ENCODE measurements at places on chromosomes 1 and 21. TPM values are rescaled to one million over a fixed set of nuclear protein-coding genes. Genes with fewer than 3 reads are reported as not detected.

DNA sequence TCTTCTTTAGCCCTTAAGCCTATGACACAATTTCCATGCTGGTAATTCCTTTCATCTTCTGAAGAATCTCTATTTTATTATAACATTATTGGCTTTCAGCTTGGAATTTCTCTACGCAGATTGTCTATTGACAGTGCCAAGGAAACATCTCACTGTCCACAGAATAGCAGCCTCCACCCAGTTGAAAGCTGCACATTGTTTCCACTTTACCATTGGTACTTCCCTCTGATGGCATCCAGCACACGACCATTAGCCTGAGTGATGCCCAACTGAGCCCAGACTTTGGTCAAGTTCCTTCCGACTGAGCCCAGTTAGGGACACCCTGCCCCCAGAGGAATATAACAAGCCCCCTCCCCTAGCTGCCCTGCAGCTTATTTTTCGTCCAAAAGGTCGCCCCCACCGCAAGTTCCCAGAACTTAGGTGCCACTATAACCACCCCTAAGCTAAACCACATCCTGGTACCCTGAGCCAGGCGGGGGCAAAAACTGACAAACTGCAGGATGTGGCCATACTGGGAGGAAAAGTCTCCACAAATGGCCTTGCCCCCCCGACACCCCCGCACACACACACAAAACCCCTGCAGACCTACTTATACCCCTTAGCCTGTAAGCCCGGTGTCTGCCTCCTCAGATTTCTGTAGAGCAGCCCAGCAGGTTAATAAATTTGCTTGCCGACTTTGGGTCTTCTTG lies 13.2 kb downstream of the GBP5 start:
- peaks cover 70% of the 10 kb centered on the region for H3K36me3 ChIP-seq
- peak; percentile 43 for DNase-seq
- H3K27me3 ChIP-seq, result no peaks in the 10 kb centered on the region
- H3K27ac ChIP-seq, result peak overlapping the region; percentile 94
- peak overlapping the region; percentile 76 for H3K4me3 ChIP-seq
- peaks cover 76% of the 10 kb centered on the region for H3K4me1 ChIP-seq

DNA sequence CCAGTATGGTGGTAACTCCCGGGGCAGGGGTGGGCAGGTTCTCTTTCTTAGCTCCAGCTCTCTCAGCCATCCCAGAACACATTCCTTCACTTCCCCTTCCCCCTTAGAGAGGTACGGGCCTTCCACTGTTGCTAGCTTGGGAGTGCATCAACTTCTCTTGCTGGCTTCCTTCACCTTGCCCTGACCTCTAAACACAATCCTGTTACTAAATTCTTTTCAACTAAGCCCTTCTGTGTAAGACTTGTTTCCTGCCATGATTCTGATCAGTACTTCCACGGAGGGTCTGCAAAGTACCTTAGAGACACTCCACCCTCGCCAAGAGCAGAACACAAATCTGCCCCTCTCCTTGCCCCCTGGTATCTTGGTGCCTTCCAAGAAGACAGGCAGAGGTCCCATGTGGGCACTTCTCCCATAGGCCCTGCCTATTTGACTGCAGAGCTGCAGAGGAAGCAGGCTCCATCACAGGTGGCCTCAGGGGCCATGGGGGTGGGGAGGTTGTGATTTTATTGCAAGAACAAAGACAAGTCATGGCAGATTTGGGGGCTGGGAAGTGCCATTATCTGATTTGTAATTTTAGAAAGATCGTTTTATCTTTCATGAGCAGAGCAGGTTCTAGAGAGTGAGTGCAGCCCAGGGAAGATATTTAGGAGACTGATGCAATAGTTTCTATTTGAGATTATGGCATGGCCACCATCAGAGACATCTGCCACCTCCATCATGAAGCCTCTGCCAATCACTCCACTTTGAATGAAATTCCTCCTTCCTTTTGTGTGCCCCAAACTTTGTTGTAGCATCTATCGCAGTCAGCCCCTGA lies 182.5 kb upstream of the JUN start:
- peaks cover 14% of the 10 kb centered on the region for H3K36me3 ChIP-seq
- H3K27ac ChIP-seq, result no peak overlapping the region
- DNase-seq, result no peak
- H3K27me3 ChIP-seq, result peaks cover 2% of the 10 kb centered on the region
- H3K4me1 ChIP-seq, result peaks cover 59% of the 10 kb centered on the region

SLC25A44 gene
- 79.3 TPM for total RNA-seq

PIAS3 gene
- 17.0 TPM for total RNA-seq

HNRNPR gene
- 241 TPM for total RNA-seq

TNFRSF1B gene
- total RNA-seq, result 211 TPM
